GM04504 (cell line): ENCODE measurements at places on chromosomes 3 and 15.

DNA sequence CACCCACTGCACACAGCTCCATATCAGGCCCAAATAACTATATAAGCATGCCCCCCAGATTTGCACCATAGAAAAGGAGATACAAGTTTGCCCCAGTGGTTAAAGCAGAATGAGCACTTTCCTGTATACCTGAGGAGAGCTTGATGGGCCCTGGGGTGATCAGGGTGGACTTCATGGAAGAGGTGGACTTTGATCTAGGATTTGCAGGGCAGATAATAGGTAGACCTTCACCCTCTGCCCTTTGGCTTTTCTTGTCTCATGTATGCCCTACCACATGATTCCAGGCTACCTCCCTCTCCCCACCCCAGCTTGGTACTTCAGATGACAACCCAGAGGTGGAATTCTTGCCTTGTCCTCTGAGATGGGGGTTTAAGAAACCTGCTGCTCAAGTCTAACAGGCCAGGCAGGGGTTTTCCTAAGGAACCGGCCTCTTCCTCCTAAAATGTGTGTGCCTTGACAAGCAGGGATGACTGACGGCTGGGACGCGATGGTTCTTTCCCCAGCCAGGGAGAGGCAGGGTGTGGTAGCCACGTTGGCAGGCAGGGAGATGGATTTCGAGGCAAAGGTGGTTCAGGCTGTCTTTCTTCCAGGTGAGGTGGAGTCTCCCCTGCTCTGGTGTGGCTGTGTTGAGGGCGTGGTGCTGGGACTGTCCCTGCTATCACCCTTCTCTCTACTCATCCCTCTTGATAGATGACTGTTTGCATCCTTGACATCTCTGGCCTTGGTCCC is 6.6 kb upstream of the RHCG start:
- no peak for DNase-seq

DNA sequence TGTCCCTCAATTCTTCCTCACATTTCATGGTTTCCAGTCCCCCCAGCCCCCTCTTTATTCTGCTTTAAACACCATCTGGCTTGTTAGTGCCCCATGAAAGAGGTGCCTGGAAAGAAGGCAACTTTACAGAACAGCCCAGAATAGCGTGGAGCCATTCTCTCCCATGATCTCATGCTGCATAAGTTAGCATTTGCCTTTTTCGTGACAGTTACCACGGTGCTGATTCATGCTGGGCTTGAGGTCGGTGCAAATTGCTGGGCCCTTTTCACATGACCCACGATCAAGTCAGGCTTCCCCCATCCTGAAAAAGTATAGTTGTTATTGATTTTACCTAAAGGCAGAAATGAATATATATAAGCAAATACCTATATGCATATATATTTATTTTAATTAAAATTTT is 29.6 kb downstream of the SQOR start:
- peak; percentile 52 for DNase-seq

DNA sequence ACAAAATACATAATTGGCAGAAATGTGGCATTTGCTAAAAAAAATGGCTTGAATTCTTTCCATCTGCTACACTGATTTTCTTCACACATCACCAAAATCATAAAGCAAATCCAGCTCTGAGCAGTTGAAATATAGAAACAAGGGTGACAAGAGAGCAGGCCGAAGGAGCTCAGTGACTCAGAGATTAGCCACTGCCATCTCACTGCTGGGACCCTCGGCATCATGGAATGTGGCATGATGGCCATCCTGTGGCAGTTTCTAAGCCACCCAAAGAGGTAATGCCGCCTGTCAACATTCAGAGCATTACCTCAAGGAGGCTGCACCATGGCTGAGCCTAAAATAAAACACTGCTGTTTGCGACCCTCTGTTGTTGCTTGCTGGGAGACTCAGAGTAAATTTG is 80.5 kb upstream of the OSBPL11 start:
- DNase-seq, result no peak

DNA sequence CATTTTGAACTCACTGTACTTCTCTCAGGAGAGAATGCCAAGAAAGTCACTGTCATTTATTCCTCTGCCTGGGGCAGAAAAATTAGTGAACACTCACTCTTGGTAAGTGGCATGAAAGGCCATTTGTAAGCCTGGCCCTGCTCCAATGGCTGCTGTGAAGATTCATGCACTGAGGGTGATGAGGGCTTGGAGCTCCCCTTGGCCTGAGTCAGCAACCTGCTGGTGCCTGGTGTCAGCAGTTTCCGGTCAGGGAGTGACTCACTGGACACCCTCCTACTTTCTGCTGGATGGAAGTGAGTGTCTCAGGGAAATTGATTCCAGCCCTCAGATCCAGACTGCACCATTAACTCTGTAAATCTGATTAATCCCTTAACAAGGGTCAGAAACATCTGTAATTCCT is 37.6 kb downstream of the TRA2B start:
- DNase-seq, result peak; percentile 92

GRCh38 chr15:49242820-49243219 is 72.8 kb downstream of the GALK2 start:
- peak; percentile 66 for DNase-seq

DNA sequence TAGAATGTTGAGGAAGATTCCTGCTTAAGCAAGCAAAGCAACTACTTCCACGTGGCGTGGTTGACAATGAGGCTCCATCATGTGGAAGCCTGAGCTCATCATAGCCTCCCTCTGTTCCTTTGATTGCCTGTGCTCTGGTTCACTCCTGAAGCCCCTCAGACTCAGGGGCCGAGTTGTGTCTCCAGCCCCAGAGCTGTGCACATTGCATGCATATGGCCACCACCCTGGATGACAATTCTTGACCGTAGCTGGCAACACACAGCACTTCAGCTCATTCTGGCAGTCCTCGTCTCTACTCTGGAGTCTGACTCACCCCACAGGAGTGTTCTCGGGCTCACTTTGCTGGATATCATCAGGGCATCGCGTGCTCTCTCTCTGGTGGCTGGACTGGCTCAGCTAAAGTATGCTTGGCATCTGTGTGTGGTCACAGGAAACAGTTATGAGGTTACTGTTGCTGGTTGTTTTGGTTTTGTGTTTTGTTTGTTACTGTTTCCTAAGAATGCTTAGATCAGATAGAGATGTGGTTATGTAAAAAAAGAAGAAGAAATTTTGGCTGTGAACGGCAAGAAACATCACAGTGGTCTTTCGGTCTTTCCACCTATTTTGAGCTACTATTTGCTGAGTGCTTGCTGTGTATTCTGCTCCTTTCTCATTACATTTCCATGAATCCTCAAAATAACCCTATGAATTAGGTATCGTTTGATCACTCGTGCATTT is 41.6 kb upstream of the MRPS22 start:
- DNase-seq, result peak; percentile 100

DNA sequence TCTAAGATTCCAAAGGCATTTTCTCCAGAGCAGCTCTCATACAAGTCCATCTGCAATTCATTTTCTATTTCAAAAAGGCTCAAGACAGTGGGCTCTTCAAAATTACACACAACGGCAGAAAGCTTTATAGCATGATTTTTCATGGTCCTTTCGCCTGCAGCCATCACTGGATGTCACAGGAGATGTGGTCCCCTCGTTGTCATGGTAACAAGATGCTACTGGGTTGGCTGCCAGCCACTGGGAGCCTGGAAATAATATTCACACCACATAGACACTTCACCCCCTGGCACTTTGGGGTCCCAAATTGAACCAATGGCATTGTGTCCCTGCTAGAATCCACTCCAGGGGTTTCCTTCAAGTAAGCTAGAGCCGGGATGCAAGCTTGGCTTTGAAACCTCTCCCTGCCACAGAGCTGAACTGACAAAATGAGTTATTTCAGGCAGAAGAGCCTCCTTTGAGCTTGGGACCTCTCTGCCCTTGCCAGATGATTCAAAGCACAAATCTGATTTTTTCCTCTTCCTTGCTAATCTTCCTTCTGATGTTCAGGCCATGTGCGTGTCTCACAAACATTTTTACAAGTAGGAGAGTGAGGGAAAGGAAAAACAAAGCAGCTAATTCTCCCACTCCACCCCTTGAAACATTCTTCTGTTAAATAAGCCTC is 512.6 kb upstream of the ADAMTS9 start:
- no peak for DNase-seq

DNA sequence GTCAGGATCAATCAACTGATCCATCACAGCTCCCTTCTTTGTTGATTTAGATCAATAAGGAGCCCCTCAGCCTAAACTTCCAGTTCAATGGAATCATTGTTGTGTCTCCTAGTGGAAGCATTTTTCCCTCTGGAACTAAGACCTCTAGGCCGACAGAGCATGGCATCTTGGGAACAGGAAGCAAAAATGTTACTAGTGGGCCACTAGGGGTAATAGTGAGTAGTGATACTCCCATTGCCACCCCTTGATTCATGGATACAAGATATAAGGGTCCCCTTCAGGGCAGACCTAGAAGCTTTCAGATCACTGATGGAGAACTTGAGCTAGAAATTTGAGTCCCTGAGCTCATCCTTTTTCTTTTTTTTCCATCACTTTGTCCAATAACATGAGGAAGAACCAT is 40.4 kb upstream of the AZI2 start:
- no peak for DNase-seq

GRCh38 chr15:82921242-82921641 is 31.3 kb downstream of the HOMER2 start:
- no peak for DNase-seq

GRCh38 chr3:94082391-94082937 is 19.6 kb downstream of the NSUN3 start:
- no peak for DNase-seq

- no peak for DNase-seq
Measured at GRCh38 chr3:71035314-71035713, 548.2 kb downstream of the FOXP1 start.

- peak; percentile 10 for DNase-seq
Measured at GRCh38 chr3:52385157-52385556, 59.7 kb downstream of the SEMA3G start.

GRCh38 chr15:74434263-74435136 is 742 bp upstream of the SEMA7A start:
- no peak for DNase-seq

DNA sequence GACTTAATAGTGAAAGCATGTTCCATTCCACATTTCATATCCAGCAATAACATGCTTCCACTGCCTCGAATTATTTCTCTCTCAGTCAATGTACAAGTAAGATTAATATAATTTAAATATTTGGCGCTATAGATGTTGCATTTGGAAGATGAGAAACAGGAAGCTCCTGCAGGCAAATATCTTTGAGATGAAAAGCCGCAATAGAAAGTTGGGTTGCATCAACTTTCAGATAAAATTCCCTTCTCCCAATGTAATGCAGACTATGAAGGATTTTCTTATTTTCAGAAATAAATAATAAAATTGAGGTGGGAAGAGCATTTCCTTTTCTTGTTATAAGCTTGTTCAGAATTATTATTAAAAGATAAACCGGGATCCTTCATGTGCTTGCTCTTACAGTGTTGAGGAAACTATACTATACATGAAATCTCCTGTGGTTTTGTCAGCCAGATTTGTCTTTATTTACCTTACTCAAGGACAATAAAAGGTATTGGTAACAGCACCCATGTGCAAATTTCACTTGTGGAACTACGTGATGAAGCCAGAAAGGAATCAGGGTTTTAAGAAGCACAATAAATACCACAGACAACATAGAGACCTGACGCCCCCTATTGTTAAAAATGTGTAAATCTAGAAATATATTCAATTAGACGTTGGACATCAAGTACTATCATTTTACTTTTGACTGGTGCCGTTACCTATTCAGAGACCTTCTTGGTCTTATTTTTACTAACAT is 307.0 kb downstream of the ARPP21 start:
- DNase-seq, result no peak

DNA sequence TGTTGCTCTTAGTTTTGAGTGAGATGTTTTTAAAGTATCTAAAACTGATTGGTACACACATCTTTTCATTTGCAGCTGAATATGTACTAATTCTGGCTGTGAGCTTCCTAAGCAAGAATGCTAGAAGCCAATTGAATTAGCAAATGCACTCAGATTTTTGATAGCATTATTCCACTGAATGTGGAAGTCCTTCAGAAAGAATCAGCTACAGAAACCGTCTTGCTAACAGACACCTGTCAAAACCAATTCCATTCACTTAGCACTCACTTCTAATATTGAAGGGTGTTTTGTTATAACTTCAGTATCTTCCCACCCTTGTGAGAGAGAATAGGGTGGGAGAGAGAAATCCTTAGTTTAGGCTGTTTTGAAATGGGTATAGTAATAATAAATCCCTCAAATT is 317.7 kb downstream of the IL5RA start:
- DNase-seq, result no peak

GRCh38 chr3:2958551-2958950 is 151.6 kb downstream of the IL5RA start:
- no peak for DNase-seq

- no peak for DNase-seq
Measured at GRCh38 chr15:25773248-25773647, 89.9 kb downstream of the ATP10A start.

DNA sequence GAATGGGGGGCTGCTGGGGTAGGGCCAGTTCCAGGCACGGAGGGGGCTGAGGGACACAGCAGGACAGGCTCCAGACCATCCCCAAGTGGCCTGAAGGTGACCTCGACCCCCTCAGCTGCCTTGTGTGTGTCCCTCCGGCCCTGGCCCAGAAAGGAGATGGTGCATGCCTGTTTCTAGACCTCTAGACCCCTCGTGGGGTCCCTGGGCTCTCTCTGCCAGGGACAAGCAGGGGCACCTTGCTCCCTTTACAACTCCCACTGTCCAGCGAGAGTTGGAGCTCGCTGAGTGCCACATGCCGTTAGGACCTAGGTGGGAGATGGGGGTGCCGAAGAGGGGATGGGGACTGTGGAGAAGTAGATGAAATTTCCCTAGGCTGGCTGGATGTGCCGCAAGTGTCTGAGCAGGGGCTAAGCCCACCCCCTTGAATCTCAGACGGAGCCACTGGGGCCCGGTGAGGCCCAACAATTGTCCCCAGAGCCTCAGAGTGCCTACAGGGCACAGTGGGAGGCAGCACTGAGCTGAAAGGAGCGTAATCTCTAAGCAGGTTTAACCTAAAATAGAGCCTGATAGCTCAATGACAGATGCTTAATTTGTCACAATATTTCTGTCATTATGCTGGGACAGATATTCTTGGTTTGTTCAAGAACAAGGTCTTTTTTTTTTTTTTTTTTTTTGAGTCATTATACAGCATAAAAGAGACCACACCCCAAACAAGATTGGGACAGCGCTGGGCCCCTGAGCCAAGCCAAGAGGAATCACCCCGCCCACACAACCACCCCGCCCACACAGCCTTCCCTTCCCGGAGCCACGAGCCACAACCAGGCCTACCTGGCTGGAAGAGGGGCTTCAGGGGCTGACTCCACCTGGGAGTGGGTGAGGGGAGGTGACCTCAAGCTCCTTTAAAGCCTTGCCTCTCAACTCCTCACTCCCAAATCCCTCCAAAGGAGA is 23.6 kb upstream of the KLF13 start:
- DNase-seq, result no peak
